Karpas-422 (cell line): ENCODE measurements at places on chromosomes 7 and 10. TPM values are rescaled to one million over a fixed set of nuclear protein-coding genes. Genes with fewer than 3 reads are reported as not detected.

The ZNF488 gene
- not detected in 2 replicates for total RNA-seq

The RHEB gene
- total RNA-seq: 45.6 and 47.5 TPM in 2 replicates

The C7orf57 gene
- total RNA-seq: not detected in 2 replicates

The PNLIP gene
- total RNA-seq: not detected in 2 replicates

The VGF gene
- total RNA-seq: 0.86 and 1.4 TPM in 2 replicates

The TSPAN13 gene
- total RNA-seq: 2.0 and 4.2 TPM in 2 replicates

The MAGI2 gene
- total RNA-seq: 0.40 and 0.93 TPM in 2 replicates

The MALRD1 gene
- not detected in 2 replicates for total RNA-seq

The SLC26A5 gene
- not detected in 2 replicates for total RNA-seq

The HOXA3 gene
- 1.3 TPM in 2 replicates for total RNA-seq

The RARRES2 gene
- not detected in 2 replicates for total RNA-seq

The MYOF gene
- 8.1 and 9.2 TPM in 2 replicates for total RNA-seq

The CALHM3 gene
- total RNA-seq: 0.30 and 0.61 TPM in 2 replicates

The NPSR1 gene
- total RNA-seq: not detected in 2 replicates

The UNCX gene
- total RNA-seq: not detected in 2 replicates

The TMEM139 gene
- not detected in 2 replicates for total RNA-seq

DNA sequence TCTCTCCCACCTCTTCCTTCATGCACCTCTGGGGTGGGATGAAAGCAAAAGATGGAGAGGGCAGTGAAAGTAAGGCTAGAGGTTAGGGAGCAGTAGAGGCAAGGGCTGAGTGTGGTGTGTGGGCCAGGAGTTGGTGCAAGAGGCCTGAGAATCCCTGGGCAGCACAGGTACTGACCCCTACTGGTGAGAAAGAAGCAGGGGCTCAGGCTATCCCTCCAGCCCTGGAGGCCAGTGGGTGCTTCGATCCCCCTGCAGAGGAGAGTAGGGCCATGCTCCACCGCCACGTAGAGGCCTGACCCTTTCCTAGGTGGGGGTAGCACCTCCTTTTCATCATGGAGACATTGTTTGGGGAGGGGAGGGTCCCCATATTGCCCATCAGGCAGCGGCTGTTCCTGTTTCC is 9.8 kb downstream of the CDHR1 start:
- DNase-seq: peak; percentile 48

GRCh38 chr7:36280840-36281812 is 108.5 kb upstream of the ANLN start:
- peak; percentile 80 for DNase-seq

GRCh38 chr10:96305019-96305418 is 785 bp downstream of the DNTT start:
- DNase-seq: no peak

- DNase-seq: no peak
Measured at GRCh38 chr10:4046030-4046429, 261.0 kb upstream of the KLF6 start.

GRCh38 chr7:92765725-92766124 is 70.6 kb downstream of the CDK6 start:
- DNase-seq: no peak

- no peak for DNase-seq
Measured at GRCh38 chr10:133088179-133088955, 643 bp downstream of the ADGRA1 start.

DNA sequence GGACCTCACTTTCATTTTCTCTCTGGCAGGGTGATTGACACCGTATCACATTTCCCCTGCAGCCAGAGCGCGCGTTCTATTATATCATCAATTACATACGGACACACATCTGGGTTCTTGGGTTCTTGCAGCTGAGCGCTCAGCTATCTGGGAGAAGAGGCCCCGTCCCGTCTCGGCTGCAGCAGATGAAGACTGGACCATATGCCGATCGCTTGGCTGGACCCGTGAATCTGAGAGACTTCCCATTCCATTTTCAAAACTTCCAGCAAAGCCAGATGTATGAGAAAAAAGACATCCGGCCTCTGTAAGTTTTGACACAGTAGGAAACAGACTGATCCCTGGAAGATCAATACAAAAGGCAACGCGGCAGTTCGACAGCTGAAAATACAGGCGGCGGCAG is 99.8 kb downstream of the JCAD start:
- no peak for DNase-seq

GRCh38 chr10:79197558-79197957 is 128.8 kb downstream of the ZMIZ1 start:
- DNase-seq: no peak

DNA sequence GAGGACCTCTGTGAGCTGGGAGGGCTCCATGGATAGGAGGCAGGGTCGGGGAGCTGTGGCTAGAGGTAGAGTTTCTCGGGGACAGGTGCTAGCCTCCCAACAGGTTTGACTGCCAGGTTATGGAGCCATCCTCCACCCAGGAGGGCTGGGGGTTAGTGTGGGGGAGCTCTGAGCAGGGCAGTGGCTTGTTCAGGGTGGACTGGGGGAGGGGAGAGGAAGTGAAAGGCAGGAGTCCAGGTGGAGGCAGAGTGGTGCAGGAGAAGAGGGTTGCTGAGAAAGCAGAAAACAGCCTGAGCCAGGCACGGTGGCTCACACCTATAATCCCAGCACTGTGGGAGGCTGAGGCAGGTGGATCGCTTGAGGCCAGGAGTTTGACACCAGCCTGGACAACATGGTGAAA is 40.5 kb upstream of the HSPB1 start:
- DNase-seq: no peak

DNA sequence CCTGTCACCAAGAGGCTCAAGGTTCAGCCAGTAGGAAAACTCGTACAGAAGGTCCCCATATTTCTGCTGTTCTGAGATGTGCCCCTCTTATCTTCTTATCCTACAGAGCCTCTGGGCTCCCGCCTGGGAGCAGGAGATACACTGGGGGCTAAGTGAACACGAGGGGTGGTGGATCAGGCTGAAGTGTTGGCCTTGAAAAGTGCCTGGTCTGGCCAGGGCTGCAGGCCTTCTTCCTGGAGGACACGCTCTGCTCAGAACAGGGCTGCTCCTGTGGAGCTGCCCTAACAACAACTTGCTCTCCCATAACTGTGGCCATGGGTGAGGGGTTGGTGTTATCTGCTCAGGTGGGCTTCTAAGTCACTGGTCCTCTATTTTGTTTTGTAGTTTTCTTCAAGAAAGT is 33.7 kb downstream of the C10orf120 start:
- DNase-seq: no peak

- no peak for DNase-seq
Measured at GRCh38 chr7:84924353-84924752, 262.5 kb downstream of the SEMA3D start.

- no peak for DNase-seq
Measured at GRCh38 chr7:124635416-124635815, 130.2 kb downstream of the GPR37 start.

GRCh38 chr10:32940321-32941301 is 17.4 kb downstream of the ITGB1 start:
- no peak for DNase-seq

GRCh38 chr10:94997741-94998174 is 59.3 kb downstream of the CYP2C9 start:
- DNase-seq: no peak

- no peak for DNase-seq
Measured at GRCh38 chr7:143992670-143993069, 7.5 kb upstream of the OR6B1 start.

GRCh38 chr7:139777133-139777891 is 486 bp downstream of the HIPK2 start:
- no peak for DNase-seq

DNA sequence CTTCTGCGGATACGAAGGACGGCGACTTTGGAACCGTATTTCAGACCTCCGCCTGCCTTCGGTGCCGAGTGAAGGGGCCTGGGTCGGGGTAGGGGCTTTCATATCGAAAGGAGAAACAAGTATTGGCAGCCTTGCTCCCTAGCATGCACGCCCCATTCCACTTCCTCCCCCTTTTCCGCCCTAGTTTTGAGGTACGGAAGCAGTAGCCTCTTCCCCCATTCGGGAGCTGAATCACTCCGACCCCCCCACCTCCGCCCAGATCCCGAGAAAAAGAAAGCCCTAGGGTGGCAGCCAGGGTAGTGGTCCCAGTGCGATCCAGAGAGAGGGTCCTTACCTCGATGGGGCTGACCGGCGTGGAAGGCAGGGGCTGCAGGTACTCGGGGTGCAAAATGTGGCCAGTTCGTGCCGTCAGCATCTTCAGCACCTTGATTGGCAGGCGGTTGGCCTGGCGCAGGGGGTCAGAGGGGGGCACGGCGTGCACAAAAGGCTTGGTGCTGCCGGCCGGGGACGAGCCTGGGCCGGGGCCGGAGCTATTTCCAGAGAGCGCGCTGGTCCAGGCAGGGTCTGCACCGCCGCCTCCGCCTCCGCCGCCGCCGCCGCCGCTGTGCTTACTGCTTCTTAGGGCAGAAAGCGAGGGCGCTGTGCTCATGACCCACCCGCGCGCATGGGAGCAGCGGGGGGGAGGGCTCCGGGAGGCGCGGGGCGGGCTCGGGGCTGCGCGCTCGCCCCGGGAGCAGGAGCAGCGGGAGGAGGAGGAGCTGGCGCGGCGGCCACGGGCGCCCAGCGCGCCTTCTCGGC is 594 bp downstream of the ZNF503 start:
- no peak for DNase-seq

GRCh38 chr7:78212476-78213060 is 414.0 kb downstream of the PHTF2 start:
- DNase-seq: no peak

DNA sequence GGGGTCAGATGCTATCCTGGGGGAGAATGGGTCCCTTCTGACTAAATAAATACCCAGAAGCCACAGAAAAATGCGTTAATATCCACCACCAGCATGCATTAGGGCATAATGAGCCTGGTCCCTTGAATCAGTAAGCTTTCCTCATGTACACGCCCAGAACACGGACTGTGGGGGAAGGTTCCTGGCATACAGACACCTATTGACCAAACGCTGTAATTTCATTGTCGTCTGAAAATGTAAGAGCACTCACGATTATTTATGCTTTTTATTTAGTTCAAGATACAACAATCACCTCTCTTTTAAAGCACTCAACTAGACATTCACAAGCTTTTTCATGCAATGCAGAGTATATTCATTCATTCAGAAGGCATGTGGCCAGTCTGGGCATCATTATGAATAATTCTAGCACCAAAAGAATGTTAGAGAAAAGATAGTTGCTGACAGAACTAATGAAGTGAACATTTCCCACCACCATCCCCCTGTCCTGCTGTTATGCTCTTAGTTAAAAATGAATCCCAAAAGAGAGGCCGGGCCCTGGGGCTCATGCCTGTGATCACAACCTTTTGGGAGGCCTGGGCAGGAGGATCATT is 101.0 kb downstream of the SVIL start:
- no peak for DNase-seq

GRCh38 chr10:104123397-104123796 is 1.4 kb downstream of the SFR1 start:
- DNase-seq: peak; percentile 54

DNA sequence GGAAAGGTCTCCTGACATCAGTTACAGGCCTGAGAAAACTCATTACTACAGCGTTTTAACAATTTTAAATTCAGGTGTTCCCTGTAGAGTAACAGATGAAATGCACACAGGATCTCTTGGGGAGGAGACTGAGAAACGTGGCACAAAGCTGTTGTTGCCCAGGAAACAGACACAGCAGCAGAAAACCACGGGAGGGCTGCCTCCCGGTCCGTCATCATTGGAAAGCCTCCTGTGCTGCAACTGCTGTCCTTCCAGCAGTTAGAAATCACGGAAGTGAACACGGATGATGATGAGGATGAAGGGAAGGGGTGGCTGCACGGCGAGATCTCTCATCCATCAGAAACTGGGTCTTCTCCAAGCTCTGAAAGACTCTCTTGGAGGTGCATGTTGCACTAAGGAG is 94.6 kb upstream of the RNF32 start:
- DNase-seq: no peak

GRCh38 chr7:135744938-135745702 is 3.5 kb downstream of the FAM180A start:
- DNase-seq: no peak

- peak; percentile 71 for DNase-seq
Measured at GRCh38 chr10:22320591-22321155, at the start of gene BMI1. TSS of gene BMI1 (plus strand) at chr10:22321099. CDS start at chr10:22326450, 5,351 bp downstream.

DNA sequence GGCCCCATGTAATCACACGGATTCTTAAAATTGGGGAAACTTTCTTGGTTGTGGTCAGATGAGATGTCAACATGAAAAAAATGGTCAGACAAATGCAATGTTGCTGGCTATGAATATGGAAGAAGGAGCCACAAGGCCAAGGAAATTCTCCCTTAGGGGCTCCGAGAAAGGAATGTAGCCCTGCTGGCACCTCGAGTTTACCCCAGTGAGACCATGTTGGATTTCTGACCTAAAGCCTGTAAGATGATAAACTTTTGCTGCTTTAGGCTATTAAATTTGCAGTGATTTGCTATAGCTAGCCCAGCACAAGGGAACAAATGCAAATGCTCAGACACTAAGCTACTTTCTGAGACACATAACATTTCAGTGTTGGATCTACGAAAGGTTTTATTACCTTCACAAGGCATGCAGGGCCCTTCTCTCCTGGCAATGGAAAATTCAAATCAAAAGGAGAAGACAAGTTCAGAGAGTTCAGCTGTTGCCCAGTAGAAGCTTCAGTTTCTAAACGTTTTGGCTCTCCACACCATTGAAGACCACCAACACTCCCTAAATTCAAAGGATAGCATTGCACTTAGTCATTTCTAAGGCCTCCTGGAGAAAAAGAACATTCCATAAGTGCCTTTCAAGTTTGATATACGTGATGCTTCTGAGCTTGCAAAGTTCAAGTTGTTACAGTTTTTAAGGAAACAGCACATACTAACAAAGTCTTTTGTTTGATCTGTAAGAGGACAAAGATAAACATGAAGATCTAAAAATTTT is 23.4 kb downstream of the MCMBP start:
- no peak for DNase-seq

GRCh38 chr7:101625031-101625791 is 3.9 kb downstream of the MYL10 start:
- DNase-seq: no peak

GRCh38 chr7:148738737-148739535 is 40.2 kb downstream of the CUL1 start:
- no peak for DNase-seq

DNA sequence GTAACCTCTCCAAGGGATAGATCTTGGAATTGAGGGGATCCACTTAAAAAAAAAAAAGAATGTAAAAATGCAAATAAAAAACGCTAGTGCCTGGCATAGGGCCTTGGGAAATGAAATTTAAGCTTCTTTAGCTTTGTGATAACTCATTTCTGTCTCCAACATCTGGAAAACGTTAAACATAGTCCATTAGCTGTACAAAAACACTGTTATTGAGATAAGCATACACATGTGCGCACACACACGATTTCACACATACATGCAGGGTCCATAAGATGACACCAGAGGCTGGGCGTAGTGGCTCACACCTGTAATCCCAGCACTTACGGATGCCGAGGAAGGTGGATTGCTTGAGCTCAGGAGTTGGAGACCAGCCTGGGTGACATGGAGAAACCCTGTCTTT is 13.7 kb upstream of the CUL2 start:
- no peak for DNase-seq

- no peak for DNase-seq
Measured at GRCh38 chr7:40673285-40673684, 538.5 kb downstream of the SUGCT start.
